ENCODE measurements at places on chromosomes 5 and 9. TPM values are rescaled to one million over a fixed set of nuclear protein-coding genes. Genes with fewer than 3 reads are reported as not detected.
A peak's percentile ranks its signal among the peaks of the same experiment; 100 is the strongest.

- DNase-seq = no peak
Observed at GRCh38 chr5:138724470-138725146, 28.6 kb upstream of the CTNNA1 start.

GRCh38 chr5:132907161-132907560 lies 33.7 kb downstream of the LEAP2 start:
- DNase-seq = no peak

DNA sequence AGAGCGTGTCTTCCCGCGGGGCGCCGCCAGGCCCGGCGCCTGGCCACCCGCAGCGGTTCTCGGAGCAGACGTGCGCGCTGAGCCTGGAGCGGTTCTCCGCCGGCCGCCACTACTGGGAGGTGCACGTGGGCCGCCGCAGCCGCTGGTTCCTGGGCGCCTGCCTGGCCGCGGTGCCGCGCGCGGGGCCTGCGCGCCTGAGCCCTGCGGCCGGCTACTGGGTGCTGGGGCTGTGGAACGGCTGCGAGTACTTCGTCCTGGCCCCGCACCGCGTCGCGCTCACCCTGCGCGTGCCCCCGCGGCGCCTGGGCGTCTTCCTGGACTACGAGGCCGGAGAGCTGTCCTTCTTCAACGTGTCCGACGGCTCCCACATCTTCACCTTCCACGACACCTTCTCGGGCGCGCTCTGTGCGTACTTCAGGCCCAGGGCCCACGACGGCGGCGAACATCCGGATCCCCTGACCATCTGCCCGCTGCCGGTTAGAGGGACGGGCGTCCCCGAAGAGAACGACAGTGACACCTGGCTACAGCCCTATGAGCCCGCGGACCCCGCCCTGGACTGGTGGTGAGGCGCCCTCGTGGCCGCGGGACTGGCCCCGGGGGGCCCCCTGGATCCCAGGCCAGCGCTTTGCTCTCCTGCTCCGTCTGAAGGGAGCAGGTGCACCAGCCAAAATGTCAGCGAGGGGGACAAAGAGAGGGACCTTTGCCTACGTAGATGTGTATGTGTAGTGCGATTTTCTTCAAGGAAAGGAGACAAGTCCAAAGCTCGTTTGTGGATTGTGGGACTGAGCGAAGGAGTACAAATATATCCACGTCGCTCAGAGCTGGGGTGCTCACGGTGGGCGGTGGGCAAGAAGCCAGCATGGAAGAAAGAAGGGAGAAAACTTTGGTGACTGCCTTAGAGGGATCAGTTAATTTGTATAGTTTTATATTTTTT lies 19.5 kb downstream of the BTNL9 start:
- no peak for DNase-seq

GRCh38 chr5:144135113-144135762 lies 35.2 kb downstream of the YIPF5 start:
- DNase-seq = no peak

DNA sequence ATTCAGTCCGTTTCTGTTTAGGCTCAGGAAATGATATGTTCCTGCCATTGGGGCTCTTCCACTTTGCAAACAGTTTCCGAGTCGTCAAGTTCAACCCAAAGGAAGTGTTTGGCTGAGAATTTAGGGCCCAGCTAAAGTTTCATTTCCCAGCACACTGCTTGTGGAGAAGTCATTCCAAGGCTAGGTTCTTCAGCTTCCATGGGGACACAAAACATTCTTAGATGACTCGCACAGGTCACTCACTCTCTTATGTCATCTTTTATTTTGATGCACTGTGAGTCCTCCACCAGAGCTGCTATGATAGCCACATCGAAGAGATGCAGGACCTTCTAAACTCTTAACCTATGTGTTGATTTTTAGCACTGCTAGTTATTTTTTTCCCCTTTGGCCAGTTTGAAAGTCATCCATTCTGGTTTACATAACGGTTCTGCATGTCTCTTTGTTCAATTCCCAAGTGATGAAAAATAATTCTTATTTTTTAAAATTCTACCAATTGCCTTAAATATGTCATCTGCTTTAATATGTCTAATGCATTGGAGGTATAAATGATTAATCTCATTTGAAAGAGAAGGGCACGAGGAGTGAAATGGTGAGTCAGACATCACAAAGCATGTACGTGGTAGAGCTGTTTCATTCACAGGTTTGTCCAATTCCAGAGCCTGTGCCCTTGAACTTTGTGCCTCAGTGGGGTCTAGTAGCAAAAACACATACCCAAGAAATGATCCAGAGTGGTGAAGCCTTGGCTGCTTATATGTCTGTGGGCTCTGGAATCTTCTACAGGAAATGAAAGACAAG lies 84.3 kb downstream of the ZNF462 start:
- DNase-seq = no peak

GRCh38 chr5:120436996-120437395 lies 27.1 kb upstream of the PRR16 start:
- DNase-seq = peak; percentile 34

- no peak for DNase-seq
Observed at GRCh38 chr9:34588671-34589635, 571 bp downstream of the CNTFR start.

DNA sequence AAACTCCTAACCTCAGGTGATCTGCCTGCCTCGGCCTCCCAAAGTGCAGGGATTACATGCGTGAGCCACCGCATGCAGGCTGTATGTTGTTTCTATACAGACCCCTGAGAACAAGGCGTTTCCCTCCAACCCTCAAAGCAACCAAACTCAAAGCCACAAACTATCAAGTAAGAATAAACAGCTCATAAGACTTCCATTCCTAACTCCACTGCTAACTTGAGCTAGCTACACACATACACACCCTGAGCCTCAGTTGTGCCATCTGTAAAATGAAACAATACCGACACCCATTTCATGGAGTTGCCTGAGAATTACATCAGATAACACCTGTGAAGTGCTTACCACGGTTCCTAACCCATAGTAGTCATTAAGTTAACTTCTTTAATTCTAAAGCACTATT lies 70.8 kb downstream of the SERINC5 start:
- DNase-seq = no peak

DNA sequence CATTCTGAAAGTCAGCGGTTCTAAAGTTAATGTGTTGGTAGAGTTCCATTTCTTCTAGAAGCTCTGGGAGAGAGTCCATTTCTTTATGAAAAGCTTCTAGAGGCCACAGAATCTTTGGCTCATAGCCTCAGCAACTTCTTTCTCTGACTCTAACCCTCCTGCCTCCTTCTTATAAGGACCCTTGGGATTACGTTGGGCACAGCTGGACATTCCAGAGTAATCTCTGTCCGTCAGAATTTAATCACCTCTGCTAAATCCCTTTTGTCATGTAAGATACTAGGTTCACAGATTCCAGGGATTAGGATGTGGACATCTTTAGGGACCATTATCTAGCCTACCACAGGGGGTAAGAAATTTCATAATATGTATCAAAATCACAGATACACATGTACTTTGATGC lies 22.6 kb upstream of the ANKDD1B start:
- DNase-seq = no peak

- DNase-seq = peak; percentile 25
Observed at GRCh38 chr5:83513491-83513890, 41.9 kb downstream of the VCAN start.

The NR6A1 gene
- under 0.01 TPM for total RNA-seq

The SLC23A1 gene
- total RNA-seq = not detected

Data from fibroblast of villous mesenchyme (primary cell).